Natural killer cell treated with Interleukin-12 subunit alpha and Interleukin-12 subunit beta and Interleukin-15 and Interleukin-18, amount 100 ng/mL, for 72 hours (primary cell): ENCODE measurements at places on chromosomes 7 and 10. TPM values are rescaled to one million over a fixed set of nuclear protein-coding genes. Genes with fewer than 3 reads are reported as not detected.
A peak's percentile ranks its signal among the peaks of the same experiment; 100 is the strongest.

- no peaks in the 10 kb centered on the region for H3K27me3 ChIP-seq
- no peaks in the 10 kb centered on the region for H3K4me1 ChIP-seq
- H3K27ac ChIP-seq: no peak overlapping the region
- H3K4me3 ChIP-seq: no peak overlapping the region
Measured at GRCh38 chr7:136039577-136040345, 62.6 kb upstream of the MTPN start.

GRCh38 chr10:62735464-62736167 is 68.9 kb upstream of the ADO start:
- H3K27me3 ChIP-seq: no peaks in the 10 kb centered on the region
- no peaks in the 10 kb centered on the region for H3K36me3 ChIP-seq
- DNase-seq: peak; percentile 65
- no peak overlapping the region for H3K27ac ChIP-seq
- H3K4me3 ChIP-seq: no peak overlapping the region
- H3K4me1 ChIP-seq: peaks cover 5% of the 10 kb centered on the region

GRCh38 chr7:102190776-102191350 is 95.8 kb upstream of the SH2B2 start:
- no peak overlapping the region for H3K4me3 ChIP-seq
- DNase-seq: peak; percentile 23
- H3K4me1 ChIP-seq: no peaks in the 10 kb centered on the region
- H3K36me3 ChIP-seq: peaks cover 7% of the 10 kb centered on the region
- no peaks in the 10 kb centered on the region for H3K27me3 ChIP-seq

DNA sequence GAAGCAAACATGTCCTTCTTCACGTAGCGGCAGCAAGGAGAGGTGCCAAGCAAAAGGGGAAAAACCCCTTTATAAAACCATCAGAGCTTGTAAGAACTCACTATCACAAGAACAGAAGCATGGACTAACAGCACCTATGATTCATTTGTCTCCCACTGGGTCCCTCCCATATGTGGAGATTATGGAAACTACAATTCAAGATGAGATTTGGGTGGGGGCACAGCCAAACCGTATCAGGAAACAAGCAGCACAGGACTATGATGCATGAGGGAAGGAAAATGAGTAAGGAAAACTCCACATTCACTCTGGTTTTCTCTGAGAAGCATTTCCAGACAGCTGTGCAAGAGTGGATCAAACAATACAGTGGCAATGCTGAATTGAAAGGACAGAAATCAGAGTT is 81.6 kb downstream of the RSU1 start:
- H3K27ac ChIP-seq: no peak overlapping the region
- no peak overlapping the region for H3K4me3 ChIP-seq
- H3K27me3 ChIP-seq: no peaks in the 10 kb centered on the region

GRCh38 chr7:4097001-4097609 is 585.0 kb upstream of the FOXK1 start:
- H3K4me1 ChIP-seq: no peaks in the 10 kb centered on the region
- no peak overlapping the region for H3K4me3 ChIP-seq
- H3K27ac ChIP-seq: no peak overlapping the region

DNA sequence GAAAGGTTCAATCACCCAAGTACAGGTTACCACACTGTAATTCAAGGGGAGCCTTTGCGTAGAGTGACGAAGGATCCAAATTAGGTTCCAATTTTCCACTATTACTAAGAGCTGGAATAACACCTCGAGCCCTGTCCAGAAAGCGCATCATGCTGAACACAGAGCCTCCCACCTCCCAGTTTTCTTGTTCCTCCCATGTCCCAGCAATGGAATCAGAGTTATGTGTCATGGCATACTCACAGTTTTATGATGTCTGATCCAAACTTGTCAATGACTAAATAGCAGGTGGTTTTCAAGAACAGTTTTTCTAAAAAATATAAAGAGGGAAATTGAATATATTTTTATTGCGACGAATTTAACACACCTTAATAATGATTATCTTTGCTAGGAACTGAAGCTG is 50.6 kb downstream of the AOAH start:
- H3K4me3 ChIP-seq: no peak overlapping the region
- DNase-seq: no peak
- H3K4me1 ChIP-seq: peaks cover 74% of the 10 kb centered on the region
- peaks cover 44% of the 10 kb centered on the region for H3K36me3 ChIP-seq

DNA sequence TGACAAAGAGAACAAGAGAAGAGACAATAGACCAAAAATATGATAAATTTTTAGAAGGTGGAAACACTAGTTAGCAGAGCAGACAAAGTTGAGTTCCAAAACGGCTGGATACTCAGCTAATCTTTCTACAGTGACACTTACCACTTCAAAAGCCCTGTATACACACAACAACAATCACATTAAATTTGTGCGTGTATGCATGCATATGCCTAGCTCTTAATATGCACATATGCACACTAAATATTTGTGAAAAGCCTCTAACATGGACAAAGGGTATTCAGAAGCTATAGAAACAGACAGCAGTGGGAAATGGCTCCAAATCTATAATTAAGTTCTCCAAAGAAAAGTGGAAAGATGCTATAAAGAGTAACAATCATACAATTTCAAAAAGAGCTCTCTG is 476.4 kb downstream of the HTR7 start:
- H3K36me3 ChIP-seq: no peaks in the 10 kb centered on the region
- no peak overlapping the region for H3K4me3 ChIP-seq
- DNase-seq: no peak
- no peaks in the 10 kb centered on the region for H3K27me3 ChIP-seq
- no peaks in the 10 kb centered on the region for H3K4me1 ChIP-seq
- no peak overlapping the region for H3K27ac ChIP-seq

DNA sequence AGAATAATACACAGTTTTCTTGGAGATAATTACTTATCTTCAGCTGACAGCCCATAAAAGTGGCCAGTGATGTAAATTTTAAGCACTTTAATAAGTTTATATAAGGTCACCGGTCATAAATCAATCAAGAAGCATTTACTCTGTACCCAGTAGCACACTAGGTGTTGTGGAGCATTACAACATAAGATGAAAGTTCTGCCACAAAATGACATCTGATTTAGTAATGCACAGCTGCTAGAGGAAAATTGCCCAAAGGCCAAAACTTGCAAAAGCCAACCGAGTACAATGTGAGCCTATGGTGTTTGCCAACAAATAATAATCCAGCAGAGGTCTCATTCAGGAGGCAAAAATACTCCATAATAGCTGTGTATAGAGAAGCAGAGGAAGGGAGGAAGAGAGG is 63.6 kb downstream of the GPR37 start:
- no peak overlapping the region for H3K27ac ChIP-seq
- no peak for DNase-seq
- H3K27me3 ChIP-seq: no peaks in the 10 kb centered on the region
- no peaks in the 10 kb centered on the region for H3K36me3 ChIP-seq
- H3K4me1 ChIP-seq: no peaks in the 10 kb centered on the region

DNA sequence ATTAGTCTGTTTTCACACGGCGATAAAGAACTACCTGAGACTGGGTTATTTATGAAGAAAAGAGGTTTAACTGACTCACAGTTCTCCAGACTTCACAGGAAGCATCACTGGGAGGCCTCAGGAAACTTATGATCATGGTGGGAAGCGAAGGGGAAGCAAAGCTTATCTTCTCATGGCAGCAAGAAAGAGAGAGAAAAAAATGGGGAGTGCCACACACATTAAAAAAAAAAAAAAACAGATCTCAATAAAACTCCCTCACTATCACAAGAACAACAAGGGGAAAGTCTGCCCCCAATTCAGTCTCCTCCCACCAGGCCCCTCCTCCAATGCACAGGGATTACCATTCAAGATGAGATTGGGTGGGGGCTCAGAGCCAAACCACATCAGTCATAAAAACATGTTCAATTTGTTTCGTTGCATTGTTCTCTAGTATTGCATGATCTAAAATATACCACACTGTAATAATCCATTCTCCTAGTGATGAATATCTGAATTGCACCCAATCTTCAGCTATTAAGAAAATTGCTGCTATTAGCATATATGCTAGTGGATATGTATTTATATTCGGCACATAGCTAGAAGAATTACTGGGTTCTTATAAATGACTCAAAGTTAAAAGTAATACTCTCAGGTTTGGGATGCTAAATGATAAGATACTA is 328.9 kb upstream of the KCND2 start:
- DNase-seq: no peak
- no peak overlapping the region for H3K4me3 ChIP-seq
- no peak overlapping the region for H3K27ac ChIP-seq
- H3K4me1 ChIP-seq: no peaks in the 10 kb centered on the region

- no peak overlapping the region for H3K4me3 ChIP-seq
- no peak overlapping the region for H3K27ac ChIP-seq
- no peaks in the 10 kb centered on the region for H3K27me3 ChIP-seq
Measured at GRCh38 chr10:124293616-124294449, 124.9 kb downstream of the OAT start.

- no peak overlapping the region for H3K4me3 ChIP-seq
- H3K27me3 ChIP-seq: no peaks in the 10 kb centered on the region
- no peak for DNase-seq
- H3K27ac ChIP-seq: no peak overlapping the region
Measured at GRCh38 chr7:72321081-72321480, 91.1 kb downstream of the CALN1 start.

DNA sequence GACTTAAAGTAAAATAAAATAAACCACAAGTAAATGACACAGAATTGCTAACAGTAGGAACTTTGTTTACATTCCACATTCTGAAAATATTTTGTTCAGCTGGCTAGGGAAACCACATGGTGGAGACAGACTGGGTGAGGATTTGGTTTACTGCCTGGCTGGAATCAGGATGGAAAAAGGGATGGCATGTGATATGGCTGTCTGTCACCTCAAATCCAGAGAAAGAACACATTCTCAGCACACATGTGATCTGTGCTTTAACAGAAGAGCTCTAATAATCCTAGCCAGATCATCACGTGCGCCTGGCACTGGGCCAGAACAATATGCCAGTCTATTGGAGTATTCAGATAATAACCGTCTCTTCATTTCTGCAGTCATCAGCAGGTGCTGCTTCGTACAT is 90.9 kb upstream of the PIP4K2A start:
- DNase-seq: no peak
- peaks cover 7% of the 10 kb centered on the region for H3K27me3 ChIP-seq
- no peaks in the 10 kb centered on the region for H3K36me3 ChIP-seq
- no peaks in the 10 kb centered on the region for H3K4me1 ChIP-seq
- H3K27ac ChIP-seq: no peak overlapping the region
- H3K4me3 ChIP-seq: no peak overlapping the region

DNA sequence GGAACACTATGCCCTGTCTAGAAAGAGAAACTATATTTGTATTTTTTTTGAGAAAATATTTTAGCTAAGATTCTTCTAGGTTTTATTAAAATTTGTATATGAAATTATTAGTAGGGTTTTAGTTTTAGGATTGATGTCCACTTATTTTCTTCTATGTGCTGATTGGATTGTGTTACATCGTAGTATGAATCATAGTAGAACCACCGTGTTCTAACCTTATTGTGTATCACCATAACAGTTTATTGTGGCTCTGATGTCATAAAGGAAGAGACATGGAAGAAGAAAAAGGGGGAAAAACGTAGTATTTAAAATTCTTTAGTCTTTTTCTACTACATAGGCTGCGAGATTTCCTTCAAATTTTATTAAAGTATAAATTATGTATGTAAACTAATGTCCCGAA is 1.9 kb downstream of the AGBL3 start:
- peaks cover 33% of the 10 kb centered on the region for H3K4me1 ChIP-seq
- no peaks in the 10 kb centered on the region for H3K27me3 ChIP-seq
- H3K4me3 ChIP-seq: no peak overlapping the region
- DNase-seq: no peak
- H3K27ac ChIP-seq: no peak overlapping the region

DNA sequence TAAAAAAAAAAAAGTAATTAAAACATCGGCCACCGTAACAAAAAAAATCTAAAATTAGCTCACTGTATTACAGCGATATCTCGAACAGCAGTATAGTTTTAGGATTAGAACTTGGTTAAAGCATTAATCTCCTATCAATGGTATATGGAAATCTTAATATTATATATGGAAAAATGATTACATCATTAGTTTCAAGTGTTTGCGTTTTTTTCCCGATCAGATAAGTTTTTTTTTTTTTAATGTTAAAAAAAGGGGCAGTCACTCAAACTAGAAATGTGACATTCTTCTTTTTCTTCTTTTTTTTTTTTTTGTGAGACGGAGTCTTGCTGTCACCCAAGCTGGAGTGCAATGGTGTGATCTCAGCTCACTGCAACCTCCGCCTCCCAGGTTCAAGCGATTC is 7.4 kb downstream of the IDI1 start:
- no peak for DNase-seq
- H3K27ac ChIP-seq: no peak overlapping the region
- H3K4me1 ChIP-seq: peaks cover 49% of the 10 kb centered on the region

TNPO3 gene
- total RNA-seq: 70.8 TPM

RELN gene
- not detected for total RNA-seq

NKX1-2 gene
- total RNA-seq: not detected

SP8 gene
- total RNA-seq: not detected

TLX1 gene
- total RNA-seq: not detected

TMEM229A gene
- not detected for total RNA-seq

NXPH1 gene
- not detected for total RNA-seq

LIPK gene
- not detected for total RNA-seq

C10orf62 gene
- not detected for total RNA-seq

EIF5AL1 gene
- total RNA-seq: 0.11 TPM

NME8 gene
- not detected for total RNA-seq

TRPV5 gene
- not detected for total RNA-seq

ZC3HAV1 gene
- total RNA-seq: 88.2 TPM
